ENCODE measurements at places on chromosomes 12 and 14.

DNA sequence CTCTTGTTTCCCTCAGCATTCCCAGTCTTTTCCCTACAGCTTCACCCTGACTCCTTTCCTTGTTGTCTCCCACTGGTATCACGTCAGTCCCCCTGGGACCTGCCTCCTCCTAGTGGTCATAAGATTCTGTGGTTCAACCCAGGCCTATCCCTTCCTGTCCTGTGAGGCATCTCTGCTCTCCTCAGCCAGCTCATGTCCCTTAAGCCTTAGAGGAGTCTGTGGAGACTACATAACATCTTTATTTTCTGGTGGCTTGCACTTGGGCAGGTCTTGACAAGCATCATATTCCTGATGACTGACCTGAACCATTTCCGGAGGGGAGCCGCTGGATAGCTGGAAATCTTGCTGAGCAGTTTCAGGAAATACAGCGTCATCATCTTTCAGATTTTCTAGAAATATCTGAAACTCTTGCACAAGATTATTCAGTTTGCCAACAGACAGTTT, 688 bp downstream of the C12orf71 start:
- no peak for DNase-seq

DNA sequence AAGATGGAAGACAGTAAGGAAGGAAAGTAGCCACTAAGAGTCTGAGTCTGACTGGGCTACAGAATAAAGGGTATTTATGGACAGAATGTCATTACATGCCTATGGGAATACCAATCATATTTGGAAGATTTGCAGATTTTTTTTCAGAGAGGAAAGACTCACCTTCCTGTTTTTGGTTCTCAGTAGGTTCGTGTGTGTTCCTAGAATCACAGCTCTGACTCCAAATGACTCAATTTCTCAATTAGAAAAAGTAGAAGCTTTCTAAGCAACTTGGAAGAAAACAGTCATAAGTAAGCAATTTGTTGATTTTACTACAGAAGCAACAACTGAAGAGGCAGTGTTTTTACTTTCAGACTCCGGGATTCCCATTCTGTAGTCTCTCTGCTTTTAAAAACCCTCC, 15.4 kb upstream of the PAPLN start:
- no peak for DNase-seq

DNA sequence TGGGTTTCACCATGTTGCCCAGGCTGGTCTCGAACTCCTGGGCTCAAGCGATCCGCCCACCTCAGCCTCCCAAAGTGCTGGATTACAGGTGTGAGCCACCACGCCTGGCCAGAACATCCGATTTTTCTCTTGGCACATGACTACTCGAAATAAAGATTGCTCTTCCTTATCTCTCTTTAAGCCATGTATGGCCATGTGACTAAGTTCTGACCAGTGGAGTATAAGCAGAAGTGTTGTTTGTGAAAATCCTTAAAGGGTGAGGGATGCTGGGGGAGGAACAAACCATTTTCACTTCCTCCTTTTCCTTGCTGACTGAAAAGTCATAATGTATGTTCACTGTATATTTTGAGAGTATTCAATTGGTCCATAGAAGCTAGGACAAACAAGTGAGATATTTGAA, 50.7 kb upstream of the ATF7IP start:
- DNase-seq = no peak

DNA sequence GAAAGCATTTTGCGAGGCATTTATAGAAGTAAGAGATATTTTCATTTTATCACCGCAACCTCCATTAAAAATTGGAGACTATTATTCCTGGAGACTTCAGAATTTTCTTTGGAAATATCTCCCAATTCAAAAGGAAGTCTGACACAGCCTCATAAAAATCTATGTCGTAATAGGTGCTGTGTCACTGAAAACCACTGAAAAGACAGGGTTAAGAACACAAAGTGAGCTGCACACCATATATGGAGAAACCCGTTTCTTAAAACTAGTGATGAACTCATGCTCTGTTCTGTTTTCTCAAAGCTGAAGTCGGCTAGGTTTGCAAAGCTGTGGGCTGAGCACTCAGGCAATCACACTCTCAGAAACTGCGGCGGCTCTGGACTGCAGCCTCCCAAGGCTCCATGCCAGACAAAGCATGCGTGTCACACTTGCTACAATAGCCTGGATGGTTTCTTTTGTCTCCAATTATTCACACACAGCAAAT, at the start of gene GLIPR1:
GLIPR1 (plus strand) TSS at position 287 of the 481 bp plus-strand sequence; CDS start at position 413, 126 bp downstream.
- no peak for DNase-seq

Data from NCI-H1092 (cell line).